GM13976 (cell line): ENCODE measurements at places on chromosomes 13 and 19.

- peak; percentile 86 for DNase-seq
Observed at GRCh38 chr19:41426952-41427646, at the start of gene B3GNT8. TSS of gene B3GNT8 (minus strand) at chr19:41427374. CDS start at chr19:41426778, 596 bp downstream.

GRCh38 chr19:4389511-4390016 is 10.8 kb downstream of the SH3GL1 start:
- no peak for DNase-seq

DNA sequence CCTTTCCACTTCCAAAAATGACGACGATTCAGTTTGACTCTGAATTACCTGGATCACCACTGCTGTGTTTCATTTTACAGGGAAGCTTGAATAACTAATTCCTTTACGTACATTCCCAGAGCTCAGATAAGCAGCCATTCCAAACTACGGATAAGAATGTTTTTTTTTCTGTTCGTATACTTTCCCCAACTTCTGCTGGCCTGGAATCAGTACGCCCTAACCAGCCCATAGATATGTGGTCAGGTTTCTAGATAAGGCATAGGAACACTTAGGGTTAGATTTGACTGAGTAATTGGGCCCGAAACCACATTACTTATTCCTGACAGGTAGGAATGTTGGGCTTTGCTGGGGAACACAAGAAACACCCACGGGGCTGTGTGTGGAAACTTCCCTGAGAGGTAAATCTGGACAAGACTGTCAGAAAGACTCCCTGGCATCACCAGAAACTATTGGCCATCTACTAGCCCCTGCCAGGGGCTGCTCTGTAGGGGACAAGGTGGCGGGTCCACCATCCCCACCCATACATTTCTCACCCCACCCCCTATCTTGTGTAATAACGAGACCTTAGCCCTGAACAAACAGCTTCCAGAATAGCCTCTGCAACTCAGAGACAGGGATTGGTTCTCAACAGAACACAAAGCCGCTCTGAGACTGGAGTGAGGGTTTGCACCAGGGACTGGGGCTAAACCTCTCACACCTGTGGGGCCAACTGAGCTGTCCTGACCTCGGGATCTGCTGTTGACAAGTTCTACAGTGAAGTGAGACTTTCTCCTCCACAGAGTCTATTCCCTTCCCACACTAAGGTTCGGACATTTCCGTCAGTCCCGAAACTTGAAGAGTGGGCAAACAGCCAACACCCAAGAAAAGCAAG is 15.6 kb downstream of the RHPN2 start:
- DNase-seq, result no peak

DNA sequence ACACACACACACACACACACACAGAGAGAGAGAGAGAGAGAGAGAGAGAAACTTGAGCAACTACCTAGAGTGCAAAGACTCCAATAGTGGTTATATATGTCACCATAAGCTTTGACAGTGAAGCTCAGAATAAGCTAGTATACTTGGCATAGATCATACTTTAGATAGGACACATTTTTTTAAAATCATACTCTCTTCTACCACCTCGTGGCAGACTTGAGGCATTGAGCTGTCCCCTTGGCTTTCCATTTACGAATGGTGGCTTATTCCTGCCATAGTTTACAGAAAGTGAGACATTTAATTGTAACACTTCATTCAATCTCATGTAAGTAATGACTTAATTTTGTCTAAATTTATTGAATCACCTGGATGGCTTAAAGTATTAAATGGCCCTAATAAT is 108.2 kb downstream of the EDNRB start:
- peak; percentile 21 for DNase-seq

DNA sequence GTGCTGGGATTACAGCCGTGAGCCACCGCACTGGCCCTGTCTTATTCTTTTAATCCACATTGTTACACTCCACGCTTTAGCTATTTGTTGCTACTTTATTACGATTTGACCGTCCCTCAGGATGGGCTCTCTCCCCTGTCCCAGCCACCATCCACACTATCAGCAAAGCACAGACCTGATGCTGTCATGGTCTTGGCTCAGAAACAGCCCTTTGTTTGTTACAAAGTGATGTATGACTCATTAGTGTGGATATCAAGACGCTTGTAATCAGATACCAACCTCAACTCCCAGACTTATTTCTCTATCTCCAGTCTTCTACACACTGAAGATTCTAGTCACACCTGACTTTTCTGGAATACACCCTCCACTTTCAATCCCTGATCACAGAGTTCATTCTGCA is 84.6 kb upstream of the FREM2 start:
- no peak for DNase-seq
